RPMI7951 (cell line): ENCODE measurements at places on chromosomes 3 and 15. TPM values are rescaled to one million over a fixed set of nuclear protein-coding genes. Genes with fewer than 3 reads are reported as not detected.
A peak's percentile ranks its signal among the peaks of the same experiment; 100 is the strongest.

IL16 gene
- total RNA-seq = 0.96 and 1.4 TPM in 2 replicates

DNA sequence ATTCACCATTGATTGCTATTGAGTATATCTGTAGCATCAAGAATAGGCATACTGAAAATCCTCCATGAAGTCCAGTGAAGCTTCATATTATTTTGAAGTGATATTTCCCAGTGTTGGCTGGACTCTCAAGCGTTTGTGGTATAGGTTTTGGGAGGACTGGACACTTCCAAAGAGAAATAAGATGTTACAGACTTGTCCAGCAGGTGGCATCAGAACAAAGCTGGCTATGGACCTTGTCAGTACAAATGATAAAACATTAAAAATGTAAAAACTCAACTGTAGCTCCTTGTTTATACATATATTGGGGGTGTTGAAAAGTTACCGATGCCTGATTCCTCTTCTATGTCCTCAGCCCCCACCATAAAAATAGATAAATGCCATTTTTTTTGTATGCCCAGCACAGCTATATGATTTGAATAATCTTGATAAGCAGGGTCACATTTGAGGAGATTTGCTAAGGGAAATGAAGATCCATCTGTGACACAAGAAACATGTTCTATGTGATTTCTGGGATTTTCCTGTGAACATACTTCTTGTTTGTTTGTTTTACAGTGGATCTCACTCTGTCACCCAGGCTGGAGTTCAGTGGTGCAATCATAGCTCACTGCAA is 54.5 kb upstream of the GOLGA6B start:
- DNase-seq = peak; percentile 55

GRCh38 chr15:43509660-43510199 is 7.7 kb upstream of the MAP1A start:
- peak; percentile 65 for DNase-seq

DNA sequence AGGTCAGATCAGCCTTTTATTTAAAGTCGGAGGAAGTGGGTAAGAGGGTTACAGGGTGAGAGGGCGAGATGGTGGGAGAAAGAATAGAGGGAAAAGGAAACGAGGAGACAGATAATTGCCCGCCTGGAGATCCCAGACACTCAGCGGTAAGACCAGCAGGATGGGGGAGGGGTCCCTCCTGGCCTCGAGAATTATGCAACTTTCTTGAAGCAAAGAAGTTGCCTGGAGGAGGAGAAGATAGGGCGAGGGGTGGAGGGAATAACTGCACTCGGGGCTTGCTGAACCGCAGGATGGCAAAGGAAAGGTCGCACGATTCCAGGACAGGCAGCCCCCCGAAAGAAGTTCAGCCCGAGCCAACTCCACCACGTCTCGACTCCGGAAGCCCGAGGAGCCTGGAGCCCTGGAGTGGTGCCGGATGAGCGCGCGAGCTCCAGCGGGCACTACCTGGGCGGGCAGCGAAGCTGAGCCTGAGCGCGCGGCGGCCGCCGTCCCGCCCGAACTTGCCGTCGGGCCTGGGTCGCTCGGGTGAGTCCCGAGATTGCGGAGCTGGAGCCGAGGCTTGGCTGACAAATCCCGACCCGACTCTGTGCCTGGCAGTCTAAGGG is 402 bp downstream of the WWTR1 start:
- DNase-seq = peak; percentile 63

DNA sequence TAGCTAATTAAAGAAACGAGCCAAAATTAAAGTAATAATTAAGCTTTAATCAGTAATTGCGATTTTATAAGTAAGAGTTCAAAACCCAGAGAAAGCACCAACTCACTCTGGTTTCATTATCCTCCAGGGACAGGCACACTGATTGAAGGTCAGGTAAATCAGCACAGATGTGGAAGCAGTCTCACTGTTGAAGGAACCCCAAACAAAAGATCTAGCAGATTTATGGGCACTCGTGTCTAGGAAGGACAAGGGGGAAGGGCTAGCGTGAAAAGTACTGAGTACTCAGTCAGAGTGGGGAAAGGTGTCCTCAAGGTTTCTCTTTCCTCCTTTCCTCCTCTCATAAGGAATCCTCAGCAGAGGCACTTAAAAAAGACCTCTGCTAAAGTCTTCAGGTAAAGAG is 320.1 kb downstream of the PYDC2 start:
- DNase-seq = no peak
